ENCODE measurements at places on chromosomes 16 and 17.

GRCh38 chr17:63989622-63990345 lies 8.4 kb upstream of the PRR29 start:
- no peak for DNase-seq

- DNase-seq, result no peak
Observed at GRCh38 chr17:8806253-8806925, 7.2 kb upstream of the MFSD6L start.

DNA sequence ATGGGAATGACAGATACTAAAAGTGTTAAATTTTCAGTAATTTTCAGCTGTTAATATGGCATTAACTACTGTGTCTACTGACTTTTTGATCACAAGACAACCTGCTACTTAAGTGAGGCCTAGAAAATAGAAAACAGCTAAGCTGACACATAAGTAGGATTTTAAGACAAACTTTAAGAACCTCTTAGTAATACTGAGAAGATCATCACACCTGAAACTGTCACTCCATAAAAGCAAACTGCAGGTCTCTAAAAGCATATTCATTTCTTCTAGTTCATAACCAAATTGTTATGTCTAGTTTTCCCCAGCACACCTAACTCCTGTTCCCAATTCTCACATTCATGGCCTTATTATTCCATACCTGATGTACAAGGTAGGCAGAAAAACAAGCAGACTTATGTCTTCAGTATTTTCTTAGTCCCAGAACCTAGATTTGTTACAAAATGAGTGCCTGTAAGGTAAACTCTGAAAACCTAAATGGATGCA lies 8.0 kb downstream of the SRSF1 start:
- DNase-seq, result no peak

DNA sequence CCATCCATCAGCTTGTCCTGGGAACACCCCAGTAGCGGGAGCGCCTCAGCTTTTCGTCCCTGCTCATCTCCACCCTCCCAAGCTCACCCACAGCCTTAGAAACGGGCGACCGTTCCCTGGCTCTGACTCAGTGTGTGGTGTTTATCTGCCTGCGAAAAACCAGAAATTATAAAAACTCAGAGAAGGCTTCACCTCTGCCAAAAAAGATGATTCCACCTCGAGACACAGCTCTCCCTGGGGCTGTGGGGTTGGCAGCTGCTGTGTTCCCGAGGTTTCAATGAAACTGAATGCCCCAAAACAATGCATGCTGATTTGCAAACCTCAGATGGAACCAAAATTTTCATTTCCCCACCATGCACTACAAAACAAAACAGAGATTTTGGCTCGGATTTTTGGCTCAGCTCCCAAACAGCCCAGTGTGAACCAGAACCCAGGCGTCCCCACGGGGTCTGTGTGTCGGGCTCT lies 62.4 kb upstream of the MED9 start:
- DNase-seq, result no peak

DNA sequence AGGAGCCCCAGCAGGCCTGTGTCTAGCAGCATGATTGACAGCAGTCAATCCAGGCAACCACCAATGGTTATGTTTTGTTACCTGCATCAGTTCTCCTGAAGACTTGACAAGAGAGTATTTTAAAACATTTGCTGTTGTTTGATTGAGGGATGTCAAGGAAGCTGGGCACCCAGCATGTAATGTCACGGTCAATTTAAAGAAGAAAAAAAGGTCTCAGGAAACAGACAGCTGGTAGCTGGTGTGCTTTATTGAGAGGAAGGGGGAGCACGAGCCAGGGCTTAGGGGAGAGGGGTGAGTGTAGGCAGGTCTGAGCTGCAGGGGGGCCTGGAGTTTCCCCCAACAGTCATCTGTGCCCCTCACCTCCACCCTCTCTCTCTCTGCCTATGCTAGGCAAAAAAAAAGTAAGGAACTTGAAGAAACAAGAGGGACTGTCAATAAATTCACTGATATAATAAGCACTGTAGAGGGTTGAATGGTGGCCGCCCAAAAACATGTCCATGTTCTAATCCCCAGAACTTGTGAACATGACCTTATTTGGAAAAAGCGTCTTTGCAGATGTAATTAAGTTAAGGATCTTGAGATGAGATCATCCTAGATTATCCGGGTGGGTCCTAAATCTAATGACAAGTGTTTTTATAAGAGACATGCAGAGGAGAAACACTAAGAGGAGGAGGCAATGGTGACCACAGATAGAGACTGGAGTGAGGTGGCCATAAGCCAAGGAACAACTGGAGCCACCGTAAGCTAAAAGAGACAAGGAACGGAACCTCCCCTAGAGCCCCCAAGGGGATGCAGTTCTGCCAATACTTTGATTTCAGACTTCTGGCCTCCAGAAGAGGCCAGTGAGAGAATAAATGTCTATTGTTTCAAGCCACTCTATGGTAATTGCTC lies 14.5 kb downstream of the TSPOAP1 start:
- DNase-seq, result no peak

DNA sequence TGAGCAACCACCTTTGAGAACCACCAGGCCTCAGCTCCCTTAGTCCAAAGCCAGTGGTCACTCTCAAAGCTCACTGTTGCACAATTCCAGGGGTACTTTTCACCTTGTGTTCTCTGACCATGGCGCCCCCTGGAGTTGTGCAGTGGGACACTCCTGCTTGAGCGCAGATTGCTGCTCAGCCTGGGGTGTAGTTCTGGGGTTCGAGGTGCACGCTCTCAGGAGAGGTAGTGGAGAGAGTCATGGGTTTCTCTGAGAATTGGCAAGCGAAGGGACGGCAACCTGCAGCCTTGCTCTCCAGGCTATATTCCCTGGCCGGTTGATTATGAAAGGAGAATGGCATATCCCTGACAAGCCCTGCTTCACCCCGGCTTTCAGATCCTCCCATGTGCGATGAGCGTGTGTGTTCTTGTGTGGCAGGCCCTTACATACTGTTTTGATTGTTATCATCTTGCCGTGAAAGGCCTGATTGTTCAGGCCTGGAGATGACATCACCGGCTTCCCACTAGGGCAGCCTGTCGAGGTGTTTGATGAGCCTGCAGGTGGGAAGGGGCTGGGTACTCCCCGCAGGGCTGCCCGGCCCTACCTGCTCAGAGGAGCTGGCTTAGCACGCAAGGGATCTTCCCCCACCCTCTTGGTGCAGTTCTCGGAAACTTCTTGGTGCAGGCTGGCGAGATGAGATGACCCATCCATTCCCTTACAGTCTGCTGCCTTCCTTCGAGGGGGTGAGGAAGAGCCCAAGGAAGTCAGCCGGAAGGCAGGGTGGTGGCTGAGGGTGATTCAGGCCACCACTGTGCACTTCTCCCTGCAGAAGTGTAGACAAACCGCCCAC lies 431.2 kb downstream of the SLC39A11 start:
- DNase-seq, result no peak

- DNase-seq, result no peak
Observed at GRCh38 chr16:83105279-83106077, 478.7 kb downstream of the CDH13 start.

- no peak for DNase-seq
Observed at GRCh38 chr17:73058022-73058421, 34.5 kb downstream of the SLC39A11 start.

- DNase-seq, result no peak
Observed at GRCh38 chr16:12508054-12508453, 295.6 kb downstream of the CPPED1 start.

DNA sequence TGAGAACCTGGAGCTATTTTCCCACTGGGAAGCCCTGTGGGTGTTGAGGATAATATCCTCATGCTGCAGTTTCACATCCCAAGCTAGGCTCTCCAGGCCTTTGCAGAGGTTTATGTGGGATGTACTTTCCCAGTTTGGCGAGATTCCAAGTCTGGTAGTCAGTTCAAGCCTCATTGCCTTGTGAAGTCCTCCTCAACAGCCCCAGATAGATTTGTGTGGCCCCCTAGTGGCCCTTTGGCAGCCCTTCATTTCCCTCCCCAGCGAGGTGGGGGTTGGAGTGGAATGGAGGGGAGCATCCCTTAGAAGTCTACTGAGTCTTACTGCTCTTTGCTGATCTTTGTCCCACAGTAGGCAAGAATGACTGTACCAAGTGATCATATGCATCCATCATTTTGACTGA lies 137.9 kb downstream of the CDH11 start:
- DNase-seq, result peak; percentile 83

DNA sequence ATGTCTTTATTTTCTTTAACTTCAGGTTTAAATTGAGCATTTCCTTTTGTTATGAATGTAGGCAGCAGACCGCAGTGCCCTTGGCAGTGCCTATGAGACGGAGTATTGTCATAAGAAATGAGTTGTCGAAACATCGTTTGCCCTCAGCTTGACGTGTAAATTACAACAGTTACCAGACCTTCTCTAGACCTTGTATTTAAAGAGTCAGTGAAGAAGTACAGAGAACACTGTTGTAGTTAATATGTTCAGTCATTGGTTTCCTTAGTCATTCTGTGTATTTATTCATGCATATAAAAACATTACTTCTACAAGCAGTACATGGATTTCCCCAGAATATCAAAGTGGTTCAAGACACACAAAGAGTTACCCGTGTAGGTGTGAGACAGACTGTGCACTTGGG lies 19.0 kb downstream of the IRF8 start:
- DNase-seq, result no peak

GRCh38 chr16:70665113-70665694 lies 18.8 kb downstream of the IL34 start:
- DNase-seq, result no peak

DNA sequence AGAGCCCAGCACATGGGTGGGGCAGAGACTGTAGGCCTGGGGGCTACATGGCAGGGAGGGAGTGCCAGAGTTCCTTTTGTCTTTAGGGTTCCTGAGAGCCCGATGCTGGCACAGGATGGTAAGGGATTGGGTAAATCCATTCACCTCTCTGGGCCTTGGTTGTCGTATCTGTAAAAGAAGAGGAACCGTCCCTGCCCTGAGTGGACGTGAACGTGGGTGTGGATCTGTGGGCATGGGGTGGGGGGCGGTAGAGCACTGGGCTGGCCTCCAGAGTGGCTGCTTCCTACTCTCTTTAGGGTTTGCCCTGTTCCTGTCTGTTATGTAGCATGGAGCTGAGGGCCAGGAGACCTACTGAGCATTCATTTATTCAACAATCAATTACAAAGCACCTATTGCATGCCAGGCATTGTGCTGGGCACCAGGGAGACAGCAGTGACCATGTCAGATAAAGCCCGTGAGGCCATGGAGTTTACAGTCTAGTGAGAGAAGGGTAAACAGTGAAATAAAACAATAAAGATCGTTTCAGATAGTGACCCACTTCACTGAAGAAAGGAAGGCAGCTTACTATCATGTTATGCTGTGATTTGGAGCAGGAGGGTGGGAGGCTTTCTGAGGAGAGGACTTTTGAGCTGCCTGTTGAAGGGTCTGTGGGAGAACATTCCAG lies 13.1 kb upstream of the TCAP start:
- DNase-seq, result no peak

DNA sequence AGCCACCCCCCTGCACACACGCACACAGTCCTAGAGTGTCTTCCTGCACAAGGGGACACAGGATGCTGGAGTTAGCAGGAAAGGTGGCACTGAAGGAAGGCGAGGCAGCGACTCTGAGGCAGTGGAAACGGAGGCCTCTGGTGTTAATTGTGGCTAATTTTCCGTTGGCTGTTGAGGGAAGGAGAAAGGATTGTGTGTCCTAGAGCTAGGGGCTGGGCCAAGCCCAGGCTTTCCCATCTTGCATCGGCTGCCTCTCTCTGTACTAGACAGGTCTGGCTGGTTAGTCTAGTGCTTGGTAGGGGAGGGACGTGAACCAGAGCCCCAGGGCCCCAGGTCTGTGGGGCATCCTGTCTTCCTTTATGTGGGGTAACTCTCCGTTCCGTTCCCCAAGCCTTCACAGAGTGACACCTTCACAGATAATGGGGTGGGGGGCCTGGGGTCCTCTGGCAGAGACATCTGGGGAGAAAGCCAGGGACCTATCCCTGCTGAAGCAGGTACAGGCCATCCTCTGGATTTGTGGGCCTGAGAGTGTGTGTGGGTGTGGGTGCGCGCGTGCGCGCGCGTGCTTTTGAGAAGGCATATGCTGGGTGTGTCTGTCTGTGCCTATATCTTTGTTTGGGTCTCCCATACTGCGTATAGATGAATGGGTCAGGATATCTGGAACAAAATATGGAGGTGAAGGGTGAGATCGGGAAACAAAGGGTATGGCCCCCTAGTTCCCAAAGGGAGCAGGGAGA lies at the start of gene CHD3:
CHD3 (plus strand) TSS at position 606 of the 737 bp plus-strand sequence. CDS start 212 bp downstream, outside the sequence.
- no peak for DNase-seq

GRCh38 chr17:8133399-8133798 lies 9.5 kb upstream of the HES7 start:
- no peak for DNase-seq

DNA sequence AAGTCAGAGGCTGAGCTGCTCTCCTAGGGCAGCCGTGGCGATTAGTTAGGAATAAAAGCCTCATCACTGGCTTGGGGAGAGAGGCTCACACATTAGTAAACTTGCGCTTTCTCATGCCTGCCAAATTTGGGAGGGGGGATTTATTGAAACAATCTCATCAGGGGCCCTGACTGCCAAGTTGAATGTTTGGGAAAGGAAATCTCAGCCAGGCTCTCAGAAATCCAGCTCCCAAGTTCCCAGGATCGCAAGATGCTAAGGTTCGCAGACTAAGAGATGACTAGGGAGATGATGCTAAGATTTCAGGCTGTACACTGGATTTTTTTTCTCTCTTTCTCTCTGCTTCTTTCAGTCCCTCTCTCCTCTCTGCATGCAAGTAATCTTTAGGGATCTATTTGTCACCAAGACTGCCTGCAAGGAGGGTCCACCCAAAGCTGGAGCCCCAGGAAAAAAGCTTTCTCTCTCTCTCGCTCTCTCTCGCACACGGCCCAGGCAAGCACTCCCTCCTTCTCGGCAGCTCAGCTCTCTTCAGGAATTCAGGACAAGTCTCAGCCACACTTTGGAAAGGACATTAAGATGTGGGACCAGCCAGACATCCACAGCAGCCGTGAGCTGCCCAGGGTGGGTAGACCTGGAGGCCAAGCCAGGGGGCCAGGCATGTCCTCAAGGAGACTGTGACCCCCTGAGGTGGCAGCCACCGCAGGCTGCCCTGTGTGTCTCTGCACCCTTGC lies 1.4 kb downstream of the GPR139 start:
- DNase-seq, result no peak

- DNase-seq, result peak; percentile 25
Observed at GRCh38 chr16:14172200-14172809, 101.2 kb downstream of the MRTFB start.

DNA sequence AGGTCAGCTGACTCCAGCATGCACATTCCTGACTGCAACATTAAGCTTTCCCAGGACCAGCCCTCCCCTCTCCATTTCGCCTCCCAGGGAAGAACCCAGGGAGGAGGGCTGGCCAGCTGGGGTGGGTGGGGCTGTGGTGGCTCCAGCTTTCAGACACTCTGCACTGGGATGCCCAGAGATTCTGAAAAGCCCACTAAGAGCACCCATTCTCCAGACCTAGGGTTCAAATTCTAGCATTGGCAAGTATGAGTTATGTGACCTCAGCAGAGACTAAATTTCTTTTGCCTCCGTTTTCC lies 7.8 kb downstream of the DLX3 start:
- DNase-seq, result no peak

GRCh38 chr16:55502801-55503366 lies 6.0 kb upstream of the LPCAT2 start:
- DNase-seq, result peak; percentile 78

DNA sequence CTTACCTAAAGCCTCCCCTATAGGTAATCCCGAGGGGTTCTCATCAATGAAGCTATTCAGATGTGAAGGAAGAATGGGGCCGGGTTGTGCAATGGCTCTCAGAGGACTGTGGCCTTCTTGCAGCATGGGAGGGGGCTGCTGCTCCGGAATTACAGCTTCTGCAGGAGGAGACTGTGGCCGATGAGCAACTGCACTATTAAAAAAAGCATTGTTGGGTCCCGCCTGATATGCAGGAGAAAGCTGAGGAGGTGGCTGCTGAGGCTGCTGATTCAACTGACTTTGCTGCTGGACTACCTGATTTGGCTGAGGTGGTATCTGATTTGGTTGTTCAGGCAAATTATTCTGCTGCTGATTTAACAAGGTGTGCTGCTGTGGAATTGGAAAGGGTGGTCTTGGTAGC lies 64.8 kb downstream of the CACNG1 start:
- no peak for DNase-seq
